ENCODE measurements at places on chromosomes 12 and 14. TPM values are rescaled to one million over a fixed set of nuclear protein-coding genes. Genes with fewer than 3 reads are reported as not detected.
A peak's percentile ranks its signal among the peaks of the same experiment; 100 is the strongest.

Gene EFS
- 3.0 TPM for polyA plus RNA-seq

DNA sequence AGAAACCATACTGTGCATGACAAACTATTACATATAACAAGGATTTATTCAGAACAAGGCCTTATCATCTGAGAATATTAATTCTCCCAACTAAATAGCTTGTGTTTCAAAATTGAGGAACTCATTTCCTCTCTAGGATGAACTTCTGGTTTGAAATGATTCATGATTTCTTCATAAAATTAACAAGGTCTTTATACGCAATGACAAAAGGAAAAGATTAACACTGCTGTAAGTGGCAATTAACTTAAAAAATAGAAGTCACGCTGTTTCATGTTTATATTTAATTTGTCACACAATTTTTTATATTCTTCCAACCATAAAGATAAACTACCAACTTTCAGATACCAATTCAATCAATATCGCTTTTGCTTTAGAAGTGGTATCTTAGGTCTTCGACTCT is 80.8 kb downstream of the GRIP1 start:
- H3K4me1 ChIP-seq = no peaks in the 10 kb centered on the region
- no peak overlapping the region for H3K4me3 ChIP-seq
- H3K27ac ChIP-seq = no peak overlapping the region
- no peaks in the 10 kb centered on the region for H3K36me3 ChIP-seq
- no peak for DNase-seq

Gene OSBPL8
- polyA plus RNA-seq = 7.0 TPM

Gene PPP1R36
- polyA plus RNA-seq = 7.2 TPM

- no peak overlapping the region for H3K4me3 ChIP-seq
- no peaks in the 10 kb centered on the region for H3K36me3 ChIP-seq
- H3K27me3 ChIP-seq = no peaks in the 10 kb centered on the region
- no peak for DNase-seq
- H3K27ac ChIP-seq = no peak overlapping the region
- peaks cover 26% of the 10 kb centered on the region for H3K4me1 ChIP-seq
Observed at GRCh38 chr14:68363466-68363842, 429.4 kb downstream of the ZFP36L1 start.

GRCh38 chr12:125871811-125872594 is 806.8 kb downstream of the AACS start:
- H3K27ac ChIP-seq = no peak overlapping the region
- no peak for DNase-seq
- H3K36me3 ChIP-seq = no peaks in the 10 kb centered on the region
- no peak overlapping the region for H3K4me3 ChIP-seq
- no peaks in the 10 kb centered on the region for H3K4me1 ChIP-seq

DNA sequence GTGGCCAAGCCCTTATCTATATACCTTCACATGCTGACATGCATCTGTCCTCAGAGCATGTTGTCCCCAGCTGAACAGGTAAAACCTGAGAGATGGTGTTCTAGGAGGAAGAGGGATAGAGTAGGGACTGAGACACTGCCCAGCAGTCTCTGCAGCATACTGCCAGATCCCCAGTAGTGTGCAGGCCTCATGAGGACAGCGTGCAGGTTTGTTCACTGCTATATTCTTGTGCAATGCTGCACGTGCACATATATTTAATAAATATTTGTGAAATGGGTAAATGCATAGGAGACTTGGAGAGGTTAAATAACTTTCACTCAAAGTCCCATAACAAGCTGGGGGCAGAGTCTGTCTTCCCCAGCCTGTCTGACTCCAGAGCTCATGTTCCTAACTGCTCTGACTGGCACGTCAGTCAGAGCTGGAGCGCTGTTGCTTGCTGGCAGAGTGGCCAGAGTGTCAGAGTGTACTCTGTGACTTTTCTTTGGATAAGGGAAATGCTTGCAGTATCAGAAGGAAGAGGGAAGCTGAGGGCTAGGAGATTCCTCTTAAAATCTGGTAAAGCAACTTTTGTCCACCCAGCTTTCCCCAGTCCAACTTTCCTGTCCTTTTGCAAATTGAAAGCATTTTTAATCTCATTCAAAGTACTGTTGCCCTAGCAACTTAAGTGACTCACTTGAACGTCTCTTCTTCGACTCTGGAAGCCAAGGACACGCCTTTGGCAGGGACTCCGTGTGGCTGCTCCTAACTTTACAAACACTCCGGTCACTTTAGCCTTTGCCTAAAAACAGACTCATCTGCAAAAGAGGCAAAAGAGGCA is 14.9 kb upstream of the POLR3B start:
- no peak overlapping the region for H3K27ac ChIP-seq
- H3K36me3 ChIP-seq = no peaks in the 10 kb centered on the region
- peak; percentile 57 for DNase-seq
- H3K27me3 ChIP-seq = no peaks in the 10 kb centered on the region
- H3K4me1 ChIP-seq = peaks cover 19% of the 10 kb centered on the region

GRCh38 chr14:38070061-38070588 is 137.6 kb upstream of the SSTR1 start:
- no peaks in the 10 kb centered on the region for H3K36me3 ChIP-seq
- no peak overlapping the region for H3K4me3 ChIP-seq
- DNase-seq = no peak
- no peaks in the 10 kb centered on the region for H3K27me3 ChIP-seq
- no peak overlapping the region for H3K27ac ChIP-seq
- no peaks in the 10 kb centered on the region for H3K4me1 ChIP-seq

Gene OR6C2
- not detected for polyA plus RNA-seq

Gene NKX2-8
- polyA plus RNA-seq = not detected

GRCh38 chr14:85417396-85417795 is 112.5 kb upstream of the FLRT2 start:
- no peak overlapping the region for H3K27ac ChIP-seq
- H3K36me3 ChIP-seq = no peaks in the 10 kb centered on the region
- H3K4me1 ChIP-seq = no peaks in the 10 kb centered on the region
- H3K4me3 ChIP-seq = no peak overlapping the region
- no peaks in the 10 kb centered on the region for H3K27me3 ChIP-seq

DNA sequence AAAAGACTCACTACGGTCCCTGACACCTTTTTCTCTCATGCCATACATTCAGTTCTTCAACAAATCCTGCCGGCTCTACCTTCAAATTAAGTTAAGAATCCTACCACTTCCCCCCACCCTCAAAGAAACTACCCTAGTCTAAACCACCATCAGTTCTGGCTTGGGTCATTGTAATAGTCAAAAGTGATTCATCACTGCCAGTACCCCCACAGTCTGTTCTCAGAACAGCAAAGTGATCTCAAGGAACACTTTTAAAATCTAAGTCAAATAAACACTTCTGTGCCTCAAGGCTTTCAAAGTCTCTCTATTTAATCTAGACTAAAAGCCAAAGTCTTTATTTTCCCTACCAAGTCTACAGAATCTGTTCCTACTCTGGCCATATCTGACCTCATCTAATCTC is 12.0 kb upstream of the FAM234B start:
- H3K27me3 ChIP-seq = no peaks in the 10 kb centered on the region
- H3K27ac ChIP-seq = no peak overlapping the region
- DNase-seq = no peak
- H3K36me3 ChIP-seq = no peaks in the 10 kb centered on the region
- no peaks in the 10 kb centered on the region for H3K4me1 ChIP-seq

DNA sequence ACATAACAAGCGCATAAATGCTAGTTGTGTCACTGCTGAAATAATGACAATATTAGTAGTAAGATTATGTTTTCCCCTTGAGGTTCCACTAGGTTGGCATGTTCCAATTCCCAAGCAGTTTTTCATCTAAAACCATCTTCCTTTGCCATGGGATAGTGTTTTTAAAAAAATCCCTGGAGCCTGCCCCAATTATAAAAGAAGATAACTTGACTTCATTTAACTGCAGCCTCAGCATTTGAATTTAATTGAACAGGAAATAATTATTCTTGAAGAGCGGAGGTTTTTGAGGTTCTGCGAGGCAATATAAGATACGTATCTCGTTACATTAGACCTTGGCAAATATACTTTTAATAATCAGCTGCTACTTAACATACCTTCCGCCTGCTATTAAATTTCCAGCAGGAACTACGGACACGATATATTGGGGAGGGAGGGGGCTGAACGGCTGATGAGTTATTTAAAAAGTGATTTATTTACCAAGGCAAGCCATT is 65.2 kb upstream of the HSPB8 start:
- H3K27me3 ChIP-seq = no peaks in the 10 kb centered on the region
- peaks cover 2% of the 10 kb centered on the region for H3K4me1 ChIP-seq
- H3K27ac ChIP-seq = no peak overlapping the region
- H3K4me3 ChIP-seq = no peak overlapping the region

Gene SLC6A15
- not detected for polyA plus RNA-seq

Gene LRTM2
- not detected for polyA plus RNA-seq

- no peaks in the 10 kb centered on the region for H3K36me3 ChIP-seq
- H3K4me1 ChIP-seq = peaks cover 23% of the 10 kb centered on the region
- peak overlapping the region; percentile 99 for H3K4me3 ChIP-seq
- DNase-seq = no peak
- no peaks in the 10 kb centered on the region for H3K27me3 ChIP-seq
- peak overlapping the region; percentile 74 for H3K27ac ChIP-seq
Observed at GRCh38 chr12:120687578-120688289, 785 bp downstream of the MLEC start.

GRCh38 chr12:29350080-29350479 is 30.9 kb downstream of the ERGIC2 start:
- H3K4me3 ChIP-seq = no peak overlapping the region
- DNase-seq = no peak
- no peaks in the 10 kb centered on the region for H3K27me3 ChIP-seq
- no peak overlapping the region for H3K27ac ChIP-seq
- H3K36me3 ChIP-seq = no peaks in the 10 kb centered on the region

Gene IL31
- polyA plus RNA-seq = not detected

GRCh38 chr14:59465316-59466135 is at the start of gene GPR135:
Gene GPR135, minus strand, starts transcription at chr14:59465380. Its CDS starts 154 bp downstream, at chr14:59465226.
- peak within 1 kb of the TSS; percentile 77 for H3K4me3 ChIP-seq
- no peaks in the 10 kb centered on the region for H3K36me3 ChIP-seq
- no peaks in the 10 kb centered on the region for H3K27me3 ChIP-seq
- peak; percentile 70 for DNase-seq
- H3K27ac ChIP-seq = peak within 1 kb of the TSS; percentile 76

DNA sequence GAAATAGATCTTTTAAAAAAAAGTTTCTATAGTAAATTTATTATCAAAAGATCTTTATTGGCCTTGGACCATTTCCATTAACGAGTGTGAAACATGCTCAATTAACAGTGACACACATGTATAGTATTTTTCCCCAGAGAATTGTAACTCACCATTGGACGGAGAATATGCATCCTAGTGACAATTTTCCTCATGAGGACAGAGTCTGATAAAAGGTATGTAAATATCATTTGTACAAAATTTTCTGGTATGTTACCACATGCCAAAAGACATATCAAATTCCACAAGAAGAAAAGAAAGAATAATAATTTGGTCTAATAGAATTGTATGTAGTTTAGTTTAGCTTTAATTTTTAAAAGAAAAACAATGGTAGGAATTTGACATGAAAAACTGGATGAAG is 1096.0 kb upstream of the FLRT2 start:
- H3K27ac ChIP-seq = no peak overlapping the region
- H3K27me3 ChIP-seq = no peaks in the 10 kb centered on the region
- DNase-seq = no peak
- no peak overlapping the region for H3K4me3 ChIP-seq
- H3K36me3 ChIP-seq = no peaks in the 10 kb centered on the region

GRCh38 chr12:40474630-40475029 is 217.6 kb upstream of the CNTN1 start:
- H3K27me3 ChIP-seq = no peaks in the 10 kb centered on the region
- H3K4me1 ChIP-seq = no peaks in the 10 kb centered on the region
- no peak overlapping the region for H3K4me3 ChIP-seq
- no peaks in the 10 kb centered on the region for H3K36me3 ChIP-seq
- DNase-seq = no peak

- H3K4me1 ChIP-seq = no peaks in the 10 kb centered on the region
- no peak overlapping the region for H3K27ac ChIP-seq
- no peaks in the 10 kb centered on the region for H3K27me3 ChIP-seq
- H3K4me3 ChIP-seq = no peak overlapping the region
Observed at GRCh38 chr12:89775063-89775985, 66.7 kb upstream of the ATP2B1 start.

Gene ABCD2
- 0.04 TPM for polyA plus RNA-seq

- H3K27ac ChIP-seq = no peak overlapping the region
- no peaks in the 10 kb centered on the region for H3K36me3 ChIP-seq
- H3K4me3 ChIP-seq = no peak overlapping the region
Observed at GRCh38 chr12:71183846-71184245, 26.0 kb upstream of the TSPAN8 start.

- H3K27me3 ChIP-seq = no peaks in the 10 kb centered on the region
- no peak overlapping the region for H3K27ac ChIP-seq
- H3K36me3 ChIP-seq = peaks cover 17% of the 10 kb centered on the region
- H3K4me3 ChIP-seq = no peak overlapping the region
- H3K4me1 ChIP-seq = peaks cover 22% of the 10 kb centered on the region
Observed at GRCh38 chr12:55724226-55724939, 4.2 kb downstream of the RDH5 start.

DNA sequence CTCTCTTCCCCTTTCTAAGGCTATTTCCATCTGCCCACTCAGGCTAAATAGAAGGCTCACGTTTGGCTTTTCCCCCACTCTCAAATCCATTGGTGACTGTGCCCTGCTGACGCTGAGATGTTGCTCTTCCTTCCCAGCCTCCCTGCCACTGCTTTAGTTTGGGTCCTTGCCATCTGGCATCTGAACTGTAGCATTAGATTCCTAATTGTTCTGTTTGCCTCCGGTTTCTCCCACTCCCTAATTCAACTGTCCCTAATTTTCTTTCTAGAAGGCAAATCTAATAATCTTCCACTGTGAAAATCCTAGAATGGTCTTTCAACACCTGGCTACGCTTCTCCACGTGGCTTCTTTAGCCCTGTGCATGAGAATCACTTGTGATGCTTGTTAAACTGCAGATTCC is 37.6 kb upstream of the SMOC1 start:
- H3K36me3 ChIP-seq = no peaks in the 10 kb centered on the region
- DNase-seq = no peak
- H3K4me1 ChIP-seq = no peaks in the 10 kb centered on the region
- H3K27me3 ChIP-seq = no peaks in the 10 kb centered on the region

GRCh38 chr12:51759175-51759574 is 89.3 kb downstream of the FIGNL2 start:
- no peak for DNase-seq
- no peaks in the 10 kb centered on the region for H3K27me3 ChIP-seq
- H3K27ac ChIP-seq = no peak overlapping the region
- no peak overlapping the region for H3K4me3 ChIP-seq
- no peaks in the 10 kb centered on the region for H3K4me1 ChIP-seq

DNA sequence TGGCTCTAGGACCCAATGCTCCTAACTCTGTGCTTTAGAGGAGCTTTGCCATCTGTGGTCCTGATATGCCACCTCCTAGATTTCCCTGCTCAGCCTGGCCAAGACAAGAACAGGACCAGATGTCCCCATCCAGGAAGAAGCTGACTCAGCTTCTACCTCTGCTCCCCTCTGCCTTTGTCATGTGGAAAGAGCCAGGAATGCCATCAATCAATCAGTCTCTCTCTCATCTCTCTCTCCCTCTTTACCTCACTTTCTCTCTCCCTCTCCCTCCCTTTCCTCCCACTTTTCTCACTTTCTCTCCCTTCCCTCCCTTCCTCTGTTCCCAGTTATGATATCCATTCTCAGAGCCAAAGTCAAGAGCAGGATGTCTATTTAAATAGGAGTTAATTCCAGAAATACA is 892.5 kb upstream of the TMEM132C start:
- no peak overlapping the region for H3K4me3 ChIP-seq
- H3K27me3 ChIP-seq = no peaks in the 10 kb centered on the region
- H3K4me1 ChIP-seq = no peaks in the 10 kb centered on the region
- H3K27ac ChIP-seq = no peak overlapping the region

Gene RTN1
- polyA plus RNA-seq = 42.0 TPM

Data from pancreas (tissue), 10 donors.